ENCODE measurements at places on chromosomes 5 and 9.

DNA sequence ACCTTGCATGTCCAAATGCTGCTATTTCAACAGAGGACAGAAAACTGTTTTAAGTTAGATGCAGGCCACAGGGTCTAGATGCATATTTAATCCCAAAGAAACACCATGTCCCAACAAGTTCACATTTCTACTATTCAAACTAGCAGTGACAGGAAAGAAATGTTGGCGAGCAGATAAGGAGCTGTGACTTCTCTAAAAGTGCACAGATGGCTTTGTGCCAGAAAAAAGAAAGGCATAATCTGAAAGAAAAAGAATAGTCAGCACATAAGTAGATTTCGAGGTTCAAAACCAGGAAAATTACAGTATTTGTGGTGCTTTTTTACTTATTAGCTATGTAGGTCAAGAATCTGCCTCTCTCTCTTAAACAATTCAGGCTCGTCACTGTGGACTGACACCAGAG lies 178.3 kb downstream of the DNAH5 start:
- no peak for DNase-seq

DNA sequence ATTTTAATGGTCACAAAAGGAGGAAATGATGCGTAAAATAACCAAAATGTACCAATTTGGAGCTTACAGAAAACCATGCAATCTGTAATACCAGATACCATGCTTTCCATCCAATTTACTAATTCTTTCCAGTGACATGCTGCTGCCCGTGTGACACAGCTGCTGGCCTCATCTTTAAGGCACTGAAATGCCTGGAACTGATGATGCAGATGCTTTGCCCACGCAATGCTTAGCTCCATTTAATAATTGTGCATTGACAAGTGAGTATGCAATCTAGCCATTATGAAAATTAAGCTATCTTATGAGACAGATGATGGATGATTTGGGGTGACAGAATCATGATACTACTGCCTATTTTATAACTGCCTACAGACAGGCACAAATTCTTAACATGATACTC lies 169.2 kb upstream of the CTNND2 start:
- DNase-seq, result no peak

GRCh38 chr9:80928697-80929096 lies 760.6 kb downstream of the TLE1 start:
- DNase-seq, result no peak

- DNase-seq, result no peak
These were observed 388.8 kb downstream of the KDM4C start for GRCh38 chr9:7146582-7146981.

DNA sequence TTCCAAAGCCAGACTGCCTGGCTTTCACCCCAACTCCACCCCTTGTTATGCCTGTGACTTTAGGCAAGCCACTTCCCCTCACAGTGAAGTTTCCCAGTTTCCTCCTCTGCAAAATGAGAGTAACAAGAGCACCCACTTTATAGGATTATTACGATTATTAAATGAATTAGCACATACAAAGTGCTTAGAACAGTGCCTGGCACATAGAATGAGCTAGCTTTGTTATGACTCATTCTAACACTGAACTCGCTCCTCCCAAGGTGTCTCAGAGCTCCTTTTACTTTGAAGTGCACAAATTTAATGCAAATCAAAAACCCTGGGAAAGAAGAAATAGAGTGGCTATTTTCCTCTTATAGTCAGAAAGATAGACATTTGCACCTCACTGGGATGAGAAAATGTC lies 34.3 kb downstream of the DNAH5 start:
- DNase-seq, result no peak

GRCh38 chr5:31963358-31964006 lies 210.6 kb downstream of the GOLPH3 start:
- DNase-seq, result no peak

DNA sequence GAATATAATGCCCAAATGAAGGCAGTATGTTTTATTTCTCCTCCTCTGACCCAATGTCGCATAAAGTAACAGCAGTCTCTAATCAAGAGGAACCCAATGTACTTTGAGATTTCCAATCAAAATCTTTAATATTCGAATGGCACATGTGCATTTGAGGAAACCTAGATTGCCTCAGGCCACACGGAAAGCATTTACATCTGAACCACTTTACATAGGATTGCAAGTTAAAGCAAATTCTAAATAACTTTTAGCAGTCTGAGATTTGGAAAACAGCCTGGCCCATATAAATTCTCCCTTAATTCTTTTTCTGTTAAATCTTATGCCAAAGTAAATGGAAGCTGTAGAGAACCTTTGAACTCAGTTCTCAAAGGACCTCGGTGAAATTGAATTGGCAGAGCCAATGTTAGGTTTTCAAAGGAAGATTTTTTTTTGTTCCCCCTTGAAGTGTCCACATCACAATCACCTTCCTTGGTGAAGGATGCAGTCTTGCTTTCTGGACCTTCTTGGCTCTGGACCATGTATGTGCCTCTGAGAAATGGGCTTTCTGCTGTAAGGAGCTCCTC lies 57.3 kb downstream of the SNCAIP start:
- no peak for DNase-seq

DNA sequence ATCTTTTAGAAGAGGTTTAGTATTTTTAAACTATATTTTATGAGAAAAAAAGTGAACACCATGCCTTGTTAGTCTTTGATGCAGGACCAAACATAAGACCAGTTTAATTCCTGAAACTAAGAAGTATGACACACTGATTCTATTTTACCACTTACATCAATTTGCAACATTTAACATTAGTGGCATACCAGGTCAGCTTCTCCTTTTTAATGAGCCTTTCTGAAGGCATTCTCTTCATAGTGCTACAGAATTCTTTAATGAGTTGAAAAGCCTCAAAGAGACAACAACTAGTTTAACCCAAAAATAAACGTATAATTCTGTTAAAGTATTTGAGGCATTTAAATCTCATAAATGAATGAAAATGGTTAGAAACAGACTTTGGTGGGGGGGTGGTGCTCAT lies 28.2 kb downstream of the ARSB start:
- DNase-seq, result no peak

GRCh38 chr5:124745928-124746915 lies at the start of gene ZNF608:
Gene ZNF608 (minus strand): TSS chr5:124746639. CDS start chr5:124744989, 1,650 bp downstream.
- no peak for DNase-seq

DNA sequence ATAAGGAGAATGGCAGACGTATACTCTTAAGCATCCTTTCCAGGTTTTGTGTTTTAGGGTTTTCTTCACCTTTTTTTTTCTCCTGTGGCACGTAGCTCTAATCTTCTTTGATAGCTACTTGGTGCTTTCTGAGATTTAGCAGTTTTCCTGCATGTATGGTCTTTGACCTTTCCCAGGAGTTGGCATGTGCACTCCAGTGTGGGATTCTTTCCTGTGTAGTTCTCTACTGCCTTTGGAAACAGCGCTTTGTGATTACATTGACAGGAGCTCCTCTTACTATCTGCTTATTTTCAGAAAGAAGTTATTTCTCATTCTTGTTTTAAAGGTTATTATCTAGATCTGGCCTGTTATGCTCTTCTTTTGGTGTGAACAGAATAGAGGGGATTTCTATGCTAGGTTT lies 65.5 kb downstream of the UNC13B start:
- no peak for DNase-seq

DNA sequence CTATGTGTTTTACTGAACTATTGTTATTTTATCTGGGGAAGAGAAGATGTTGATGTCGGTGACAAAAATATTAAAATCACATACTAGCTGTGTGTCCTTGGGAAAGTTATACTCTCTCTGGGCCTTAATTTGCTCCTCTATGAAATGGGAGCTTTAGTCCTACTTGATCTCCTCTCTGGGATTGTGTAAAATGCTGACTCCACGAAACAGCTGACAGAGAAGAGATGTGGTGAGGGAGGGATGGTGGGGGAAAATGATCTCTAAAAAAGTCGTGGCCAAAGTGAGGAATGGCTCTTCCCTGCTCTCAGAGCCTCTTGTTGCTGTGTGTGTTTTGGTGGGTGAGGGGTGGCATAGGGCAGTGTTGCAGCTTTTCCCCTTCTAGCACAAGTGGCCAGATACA lies 173.7 kb downstream of the MELK start:
- no peak for DNase-seq

DNA sequence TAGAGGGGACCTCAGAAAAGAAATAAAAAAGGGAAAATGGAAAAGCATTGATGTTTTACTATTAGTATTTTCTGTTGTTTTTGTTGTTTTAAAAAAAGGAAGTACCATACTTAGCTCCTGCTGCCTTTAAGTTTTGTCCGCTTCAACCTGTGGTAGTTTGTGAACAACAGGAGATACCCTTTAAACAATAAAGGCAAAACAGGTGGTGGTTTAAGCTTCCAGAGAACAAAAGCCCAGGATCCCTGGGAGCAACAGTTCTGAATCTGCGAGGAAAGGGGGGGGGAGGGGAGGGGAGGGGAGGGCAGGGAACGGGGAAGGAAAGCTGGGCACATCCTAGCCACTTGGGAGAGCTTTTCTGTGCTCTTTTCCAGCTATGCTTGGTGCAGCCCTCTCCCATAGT lies 2.1 kb upstream of the PSIP1 start:
- no peak for DNase-seq

Measured in HuH-7 (cell line).